ENCODE measurements at places on chromosomes 2 and 18.

DNA sequence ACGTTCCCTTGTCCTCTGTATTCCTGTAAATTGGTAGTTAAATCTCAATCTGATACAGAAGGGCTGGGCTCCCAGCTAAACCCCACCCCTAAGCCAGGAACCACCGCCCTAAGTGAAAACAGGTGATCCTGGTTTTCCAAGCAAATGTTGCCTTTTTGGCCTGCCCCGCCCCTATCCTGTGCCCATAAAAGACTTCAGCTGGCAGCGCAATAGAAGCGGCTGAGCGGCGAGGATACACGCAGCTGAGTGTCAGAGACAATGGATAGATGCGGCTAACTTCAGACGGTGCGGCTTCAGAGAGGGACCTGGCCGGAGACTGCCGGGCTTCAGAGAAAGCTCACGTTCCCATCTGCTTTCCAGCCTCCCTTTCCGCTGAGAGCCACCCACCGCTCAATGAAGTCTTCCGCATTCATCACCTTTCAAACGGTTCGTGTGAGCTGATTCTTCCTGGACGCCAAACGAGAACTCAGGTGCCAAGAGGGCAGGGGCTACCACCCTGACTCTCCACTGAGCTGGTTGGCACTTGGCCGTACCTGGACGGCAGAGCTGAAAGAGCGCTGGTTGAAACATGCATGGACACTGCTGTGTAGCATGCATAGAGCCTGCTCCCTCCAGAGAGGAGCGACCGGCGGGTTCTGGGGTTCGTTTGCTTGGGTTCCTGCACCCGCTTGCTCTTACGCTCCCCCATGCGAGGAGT, 49.5 kb upstream of the POLE4 start:
- no peak for DNase-seq

DNA sequence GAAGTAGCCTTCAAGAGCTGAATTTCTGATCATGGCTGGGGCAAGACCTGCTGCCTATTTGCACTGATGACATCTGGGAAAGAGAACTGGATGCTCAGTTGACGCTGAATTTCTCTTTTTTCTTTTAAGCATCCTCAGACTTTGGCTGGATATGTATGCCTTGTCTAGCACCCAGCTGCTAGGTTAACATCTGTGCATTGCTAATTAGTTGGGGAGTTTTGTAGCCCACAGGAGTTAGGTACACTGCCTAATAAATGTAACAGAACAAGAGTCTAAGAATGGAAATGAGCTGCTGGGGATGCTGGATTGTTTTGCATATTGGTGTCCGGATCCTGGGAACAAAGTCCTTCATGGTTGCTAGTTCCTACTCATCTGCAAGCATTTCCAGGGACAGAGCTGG, 40.9 kb upstream of the STPG4 start:
- DNase-seq, result no peak

DNA sequence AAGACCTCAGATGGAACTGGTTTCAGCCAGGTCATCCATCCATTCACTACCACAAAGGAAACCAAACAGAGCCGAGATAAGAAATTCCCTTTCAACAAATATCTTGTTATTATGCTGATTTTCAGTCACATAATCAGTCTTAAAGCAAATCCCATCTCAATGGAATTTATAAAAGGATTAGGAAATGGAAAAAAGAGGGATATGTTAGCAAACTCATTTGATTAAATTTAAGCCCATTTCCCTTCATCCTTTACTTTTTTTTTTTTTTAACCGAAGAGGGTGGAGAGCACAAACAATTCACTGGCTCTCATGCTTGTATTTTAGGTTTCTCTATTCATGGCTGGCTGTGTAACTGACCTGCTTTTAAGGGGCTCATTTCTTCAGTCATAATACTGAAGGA, 109.0 kb upstream of the GATA6 start:
- DNase-seq, result no peak

GRCh38 chr2:207285473-207285815, 119.7 kb upstream of the KLF7 start:
- no peak for DNase-seq

GRCh38 chr2:207775473-207775872, 5.8 kb upstream of the FZD5 start:
- DNase-seq, result no peak

DNA sequence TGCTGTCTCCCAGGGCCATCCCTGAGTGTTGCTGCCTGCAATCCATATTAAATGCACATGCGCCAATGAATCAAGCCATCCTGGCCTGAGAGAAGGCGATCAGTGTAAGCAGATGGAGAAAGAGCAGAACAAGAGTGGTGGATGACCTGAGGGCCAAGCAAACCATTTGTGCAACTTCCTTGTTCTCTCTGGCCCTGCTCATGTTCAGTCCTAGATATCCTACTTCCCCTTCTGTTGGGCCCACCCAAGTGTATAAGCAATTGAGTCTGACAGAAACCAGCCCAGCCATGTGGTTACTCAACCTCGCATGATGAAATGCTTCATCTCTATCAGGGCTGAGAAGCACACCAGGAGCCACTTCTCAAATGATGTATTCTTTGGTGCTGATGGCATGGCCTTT, 383.1 kb upstream of the ID2 start:
- no peak for DNase-seq

- peak; percentile 28 for DNase-seq
Observed at GRCh38 chr2:221124532-221125240, 447.4 kb downstream of the EPHA4 start.

DNA sequence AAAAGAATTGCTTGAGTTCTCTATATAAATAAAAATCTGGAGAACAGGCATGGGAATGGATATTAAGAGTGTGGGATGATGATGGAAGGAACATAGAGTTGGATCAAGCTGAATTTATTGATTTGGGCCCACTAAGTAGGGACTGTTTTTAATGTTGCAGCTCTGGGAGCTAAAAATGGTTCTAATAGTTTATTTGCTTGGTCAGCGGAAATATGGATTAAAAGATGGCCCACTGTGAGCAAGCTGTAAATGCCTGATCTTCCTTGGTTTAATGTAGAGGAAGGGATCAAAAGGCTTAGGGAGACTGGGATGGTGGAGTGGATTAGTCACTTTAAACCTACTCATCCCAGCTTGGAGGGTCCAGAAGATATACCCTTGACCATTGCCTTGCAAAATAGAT, 429.4 kb upstream of the NXPH2 start:
- no peak for DNase-seq

DNA sequence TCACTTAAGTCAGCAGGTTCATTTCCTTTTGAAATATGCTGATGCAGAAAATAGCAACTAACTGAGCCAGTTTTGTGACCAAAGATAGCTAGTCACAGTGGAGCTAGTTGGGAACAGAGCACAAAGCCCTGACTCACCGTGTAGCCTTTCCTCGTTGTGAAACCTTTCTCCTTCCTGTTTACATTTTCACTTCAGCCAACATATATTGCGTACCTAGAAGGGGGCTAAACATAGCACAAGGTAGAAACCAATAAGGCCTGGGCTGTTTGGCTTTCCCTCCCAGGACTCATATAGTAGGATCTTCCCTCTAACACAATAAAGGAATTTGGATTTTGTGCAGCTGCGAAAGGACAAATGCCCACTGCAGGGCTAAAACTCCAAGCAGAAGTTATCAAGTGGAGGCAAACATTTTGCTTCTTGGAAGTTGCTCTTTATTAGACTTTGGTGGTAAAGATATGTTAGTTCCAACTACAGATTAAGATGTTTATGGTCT, 24.5 kb upstream of the LPIN2 start:
- DNase-seq, result no peak

DNA sequence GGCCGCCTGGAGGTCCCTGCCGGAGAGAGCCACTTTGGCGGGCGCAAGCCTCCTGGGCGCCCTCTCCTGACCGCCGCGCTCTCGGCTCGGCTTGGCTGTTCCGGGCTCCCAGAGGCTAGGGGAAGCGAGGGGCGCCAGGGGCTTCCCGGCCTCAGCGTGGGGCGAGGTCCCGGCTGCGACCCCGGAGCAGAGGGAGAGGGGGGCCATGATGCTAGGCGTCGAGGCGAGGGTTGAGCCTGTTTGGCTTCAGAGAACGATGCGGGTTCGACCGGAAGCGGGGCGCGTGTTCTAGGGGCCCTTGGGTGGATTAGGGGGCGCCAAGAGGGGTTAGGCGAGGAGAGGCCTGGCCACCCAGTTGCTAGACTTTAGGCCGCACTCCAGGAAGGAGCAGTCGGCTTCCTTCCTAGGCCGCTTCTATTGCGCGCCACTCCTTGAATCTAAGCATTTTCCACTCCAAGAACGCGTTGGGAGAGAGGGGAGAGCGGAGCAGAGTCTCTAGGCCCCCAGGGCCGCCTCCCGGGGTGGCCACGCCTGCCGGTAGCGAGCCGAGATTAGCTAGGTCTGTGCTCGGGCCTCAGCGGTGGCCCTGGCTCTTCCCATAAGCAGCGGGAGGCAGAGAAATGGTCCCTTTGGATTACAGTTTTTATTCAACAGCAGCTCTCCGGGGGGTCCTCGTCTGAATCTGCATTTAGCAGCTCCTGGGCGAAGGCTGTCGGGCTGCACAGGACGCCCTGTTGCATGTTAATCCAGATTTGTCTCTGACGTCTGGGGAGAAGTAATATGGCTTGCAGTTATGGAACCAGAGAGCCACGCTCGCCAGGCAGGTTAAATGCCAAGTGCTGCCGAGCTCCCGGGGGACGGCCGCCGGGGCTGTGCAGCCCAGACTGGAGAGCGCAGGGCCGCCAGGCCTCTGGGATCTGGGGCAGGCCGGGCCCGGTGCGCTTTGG, 11.3 kb downstream of the MEIS1 start:
- peak; percentile 69 for DNase-seq

DNA sequence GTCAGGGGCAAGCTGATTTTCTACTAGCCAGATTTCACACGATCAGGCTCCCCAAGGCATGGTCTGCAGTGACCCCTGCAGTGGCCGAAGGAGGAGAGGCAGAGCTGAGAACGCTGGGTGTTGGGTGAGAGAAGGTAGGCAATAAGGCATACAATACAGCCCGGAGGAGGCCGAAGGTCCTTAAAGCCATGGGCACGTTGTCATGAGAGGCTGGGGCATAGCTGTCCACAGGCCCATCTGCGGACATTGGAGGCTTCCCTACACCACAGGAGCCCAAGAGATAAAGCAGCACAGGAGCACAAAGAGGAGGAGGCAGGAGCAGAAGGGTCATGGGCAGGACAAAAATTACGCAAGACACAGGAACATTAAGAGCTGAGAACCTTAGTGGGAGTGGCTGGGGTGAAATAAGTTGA, 16.7 kb upstream of the BZW1 start:
- no peak for DNase-seq

GRCh38 chr18:51382081-51382480, 184.6 kb upstream of the MEX3C start:
- no peak for DNase-seq

- DNase-seq, result no peak
Observed at GRCh38 chr2:153604133-153604532, 125.6 kb upstream of the RPRM start.

DNA sequence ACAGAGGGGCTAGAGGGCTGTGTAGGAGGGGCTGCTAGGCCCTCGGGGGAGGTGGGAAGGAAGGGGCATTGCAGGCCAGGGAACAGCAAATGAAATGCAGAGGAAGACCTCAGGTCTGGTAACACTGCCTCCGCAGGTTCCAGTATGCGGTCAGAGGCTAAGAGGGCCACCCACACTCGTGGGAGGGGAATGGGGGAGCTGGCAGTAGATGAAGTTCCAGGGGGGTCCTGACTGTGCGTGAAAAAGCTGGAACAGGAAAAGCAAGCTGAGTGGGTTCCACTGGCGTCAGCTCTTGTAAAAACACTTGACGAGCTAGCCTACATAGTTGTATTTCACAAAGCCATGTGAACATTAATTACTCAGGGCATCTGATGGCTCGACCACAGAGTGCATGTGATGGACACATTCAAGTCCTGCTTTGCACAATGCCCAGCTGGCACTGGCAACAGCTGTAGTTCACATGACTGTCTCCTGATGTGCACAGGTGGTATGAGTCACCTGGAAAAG, 29.0 kb upstream of the PTPN4 start:
- DNase-seq, result no peak

GRCh38 chr2:120330946-120331822, 14.8 kb upstream of the INHBB start:
- DNase-seq, result no peak

GRCh38 chr2:172985139-172985892, 90.3 kb upstream of the MAP3K20 start:
- DNase-seq, result no peak

DNA sequence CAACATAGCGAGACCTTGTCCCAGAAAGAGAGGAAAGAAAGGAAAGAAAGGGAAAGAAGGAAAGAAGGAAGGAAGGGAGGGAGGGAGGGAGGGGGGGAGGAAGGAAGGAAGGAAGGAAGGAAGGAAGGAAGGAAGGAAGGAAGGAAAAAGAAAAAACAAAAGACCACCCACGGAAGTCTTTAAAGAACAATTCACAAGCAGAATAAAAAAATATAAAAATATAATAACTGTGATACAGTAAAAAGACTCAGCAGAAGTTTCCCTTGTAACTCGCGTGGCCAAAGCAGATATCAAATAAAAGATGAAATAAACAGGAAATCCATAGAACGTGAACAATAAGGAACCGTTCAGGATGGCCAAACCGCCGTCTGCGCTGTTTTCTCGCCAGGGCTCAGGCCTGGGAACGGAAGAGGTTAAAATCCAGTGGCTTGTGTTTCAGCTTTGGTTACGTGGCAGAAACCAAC, 1.2 kb upstream of the SLC1A4 start:
- DNase-seq, result no peak

GRCh38 chr18:42092848-42093247, 137.8 kb downstream of the PIK3C3 start:
- no peak for DNase-seq

All from glutamatergic neuron (in vitro differentiated cells).